ENCODE measurements at places on chromosomes 3 and 15.

DNA sequence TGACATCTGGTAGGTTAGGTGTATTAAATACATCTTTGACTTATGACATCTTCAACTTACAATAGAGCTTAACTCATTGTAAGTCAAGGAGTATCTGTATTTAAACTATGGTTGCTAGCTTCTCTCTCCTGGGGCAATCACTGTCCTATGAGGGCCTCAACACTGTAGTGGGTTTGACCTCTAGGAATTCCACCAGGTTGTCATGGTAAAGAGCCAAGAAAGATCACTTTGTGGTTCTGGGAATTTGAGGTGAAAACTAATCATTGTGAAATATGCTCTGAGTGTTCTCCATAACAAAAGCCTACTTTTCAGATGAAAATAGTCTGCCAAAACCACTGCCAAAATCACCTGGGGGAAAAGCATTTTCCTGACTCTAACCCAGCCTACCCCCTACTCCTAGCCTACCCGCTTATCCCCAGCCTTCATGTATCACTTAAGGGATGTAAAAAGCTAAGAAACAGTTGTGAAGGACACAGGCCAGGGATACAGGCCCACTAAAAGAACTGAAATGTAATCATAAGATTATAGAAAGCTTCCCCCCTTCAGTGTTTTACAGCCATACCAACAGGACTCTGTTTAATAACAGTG, 723.8 kb downstream of the MECOM start:
- H3K27me3 ChIP-seq = no peaks in the 10 kb centered on the region
- H3K4me3 ChIP-seq = no peak overlapping the region
- no peak for DNase-seq
- H3K4me1 ChIP-seq = no peaks in the 10 kb centered on the region
- H3K36me3 ChIP-seq = no peaks in the 10 kb centered on the region

DNA sequence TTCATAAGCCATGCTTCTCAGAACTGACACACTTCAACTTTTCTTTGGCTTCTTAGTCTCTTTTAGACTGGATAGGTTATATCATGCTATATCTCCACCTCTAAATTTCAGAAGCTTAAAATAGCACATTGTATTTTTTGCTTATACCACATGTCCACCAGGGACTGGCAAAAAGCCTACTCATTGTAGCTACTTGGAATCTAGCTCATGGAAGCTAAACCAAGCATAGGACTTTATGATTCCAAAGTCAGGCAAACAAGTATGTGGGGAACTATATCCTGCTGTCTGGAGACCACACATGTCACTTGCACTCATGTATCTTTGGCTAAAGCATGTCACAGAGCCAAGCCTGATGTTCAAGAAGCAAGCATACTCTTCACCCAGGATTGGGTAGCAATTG, 245.0 kb upstream of the RASGRP1 start:
- DNase-seq = no peak
- H3K36me3 ChIP-seq = no peaks in the 10 kb centered on the region
- no peaks in the 10 kb centered on the region for H3K4me1 ChIP-seq
- no peaks in the 10 kb centered on the region for H3K27me3 ChIP-seq
- H3K4me3 ChIP-seq = no peak overlapping the region
- no peak overlapping the region for H3K27ac ChIP-seq

- H3K4me3 ChIP-seq = no peak overlapping the region
- no peak for DNase-seq
- H3K4me1 ChIP-seq = no peaks in the 10 kb centered on the region
- H3K36me3 ChIP-seq = no peaks in the 10 kb centered on the region
These were observed 604.1 kb upstream of the MDFIC2 start for GRCh38 chr3:70916375-70917055.

DNA sequence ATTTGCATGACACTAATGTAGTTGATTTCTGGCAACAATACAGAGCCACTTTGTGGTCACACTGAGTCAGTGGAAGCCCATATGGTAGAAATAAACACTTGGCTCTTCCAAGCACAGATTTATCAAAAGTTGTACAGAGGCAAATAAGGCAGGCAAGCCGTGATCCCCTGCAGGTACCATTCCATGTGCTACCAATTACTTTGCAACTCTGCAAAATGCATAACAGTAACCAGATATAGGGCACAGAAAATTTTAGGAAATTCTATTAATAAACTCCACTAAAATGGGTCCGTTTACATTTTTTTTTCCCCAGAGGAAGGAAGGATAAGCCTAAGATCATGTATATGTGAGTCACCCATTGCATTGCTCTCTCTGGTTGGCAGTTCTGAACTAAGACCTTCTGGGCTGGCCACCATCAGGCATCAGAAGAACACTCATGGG, 103.1 kb upstream of the PTX3 start:
- H3K27ac ChIP-seq = no peak overlapping the region
- H3K36me3 ChIP-seq = no peaks in the 10 kb centered on the region
- DNase-seq = no peak
- no peak overlapping the region for H3K4me3 ChIP-seq

DNA sequence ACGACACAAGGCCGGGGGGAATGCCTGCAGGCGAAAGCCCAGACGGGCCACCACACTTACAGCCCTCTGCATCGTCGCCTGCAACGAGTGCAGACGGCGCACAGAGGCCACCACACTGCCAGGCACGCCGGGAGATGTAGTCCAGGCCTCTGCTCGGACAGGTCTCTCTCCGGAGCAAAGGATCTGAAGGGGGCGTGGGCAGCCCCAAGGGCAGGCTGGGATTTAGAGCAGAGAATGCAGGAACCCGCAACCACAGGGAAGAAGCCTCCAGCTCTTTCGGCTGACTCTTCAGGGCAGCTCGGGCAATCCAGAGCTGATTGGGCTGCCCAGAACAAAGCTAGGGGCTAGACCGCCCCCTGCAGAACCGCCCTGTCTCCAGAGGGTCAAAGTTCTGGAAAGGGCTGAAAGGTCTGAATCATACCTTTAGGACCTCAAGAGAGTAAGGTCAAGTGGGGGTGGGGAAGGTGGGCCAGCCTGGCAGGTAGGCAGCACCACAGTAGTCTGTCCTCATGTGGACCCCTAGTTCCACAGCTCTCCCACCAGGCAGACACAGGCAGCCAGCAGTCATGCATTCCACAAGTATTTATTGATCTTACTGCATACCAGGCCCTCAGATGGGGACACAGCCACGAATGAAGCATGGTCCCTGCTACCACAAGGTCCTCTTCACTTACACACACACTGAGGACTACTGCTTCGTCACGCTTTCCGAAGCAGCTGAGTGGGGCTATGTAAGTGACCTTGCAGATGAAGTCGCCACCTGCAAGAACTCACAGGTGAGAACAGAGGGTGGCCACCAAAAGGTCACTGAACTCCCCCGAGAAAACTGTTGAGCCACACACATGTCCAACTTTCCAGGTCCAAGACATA, at the start of gene AMT:
Gene AMT (minus strand): TSS at position 95 of the 870 bp plus-strand sequence. CDS start 23 bp downstream, at position 72.
- DNase-seq = no peak
- peaks cover 7% of the 10 kb centered on the region for H3K4me1 ChIP-seq
- H3K36me3 ChIP-seq = no peaks in the 10 kb centered on the region
- no peaks in the 10 kb centered on the region for H3K27me3 ChIP-seq
- no peak within 1 kb of the TSS for H3K4me3 ChIP-seq

DNA sequence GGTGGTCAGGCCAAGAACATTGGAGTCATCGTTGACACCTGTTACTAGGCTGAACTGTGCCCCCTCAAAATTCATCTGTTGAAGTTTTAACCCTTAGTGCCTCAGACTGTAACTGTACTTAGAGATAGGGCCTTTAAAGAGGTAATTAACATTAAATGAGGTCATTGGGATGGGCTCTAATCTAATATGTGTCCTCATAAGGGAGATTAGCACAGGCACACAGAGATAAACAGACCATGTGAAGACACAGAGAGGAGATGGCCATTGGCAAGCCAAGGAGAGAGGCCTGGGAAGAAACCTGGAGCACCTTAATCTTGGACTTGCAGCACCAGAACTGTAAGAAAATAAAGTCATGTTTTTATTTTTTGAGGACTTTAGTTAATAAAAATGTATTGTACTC, 59.6 kb downstream of the PLCL2 start:
- H3K27ac ChIP-seq = no peak overlapping the region
- no peak for DNase-seq

DNA sequence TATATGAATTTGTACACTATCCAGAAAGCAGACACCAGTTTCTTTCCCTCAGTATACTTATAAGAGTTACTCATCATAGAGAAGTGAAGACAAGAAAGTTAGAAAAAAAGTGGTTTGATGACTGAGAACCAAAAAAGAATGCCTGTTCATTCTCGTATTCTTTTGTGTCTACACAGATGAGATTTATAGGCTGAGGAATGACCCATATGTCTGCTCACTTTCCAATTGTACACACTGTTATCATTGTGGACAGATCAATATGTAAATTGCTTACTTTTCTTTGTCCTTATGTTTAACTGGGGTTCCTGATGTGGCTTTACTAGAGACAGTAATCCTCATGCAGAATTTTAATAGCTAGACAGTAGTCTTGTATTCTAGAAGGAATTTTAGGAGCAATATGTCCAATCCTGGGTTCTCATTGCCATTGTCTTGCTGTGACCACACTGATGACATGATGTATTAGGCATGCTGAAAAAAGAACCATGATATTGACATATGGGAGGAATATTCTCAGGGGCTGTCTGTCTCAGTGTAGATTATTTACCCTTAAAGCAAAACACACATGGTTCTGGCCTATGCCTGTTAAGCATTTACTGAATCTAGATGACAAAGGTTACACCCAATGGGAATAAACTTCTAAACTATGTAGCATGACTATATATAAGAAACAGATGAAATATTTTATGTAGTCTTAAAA, 669.7 kb downstream of the ROBO1 start:
- no peaks in the 10 kb centered on the region for H3K36me3 ChIP-seq
- H3K4me3 ChIP-seq = no peak overlapping the region
- DNase-seq = no peak

- no peak overlapping the region for H3K4me3 ChIP-seq
- H3K36me3 ChIP-seq = no peaks in the 10 kb centered on the region
- no peaks in the 10 kb centered on the region for H3K27me3 ChIP-seq
- peaks cover 7% of the 10 kb centered on the region for H3K4me1 ChIP-seq
- no peak for DNase-seq
- no peak overlapping the region for H3K27ac ChIP-seq
These were observed 91.1 kb upstream of the MITF start for GRCh38 chr3:69648126-69648525.

- DNase-seq = no peak
- no peaks in the 10 kb centered on the region for H3K27me3 ChIP-seq
- no peaks in the 10 kb centered on the region for H3K36me3 ChIP-seq
- no peaks in the 10 kb centered on the region for H3K4me1 ChIP-seq
- H3K27ac ChIP-seq = no peak overlapping the region
- H3K4me3 ChIP-seq = no peak overlapping the region
These were observed 11.5 kb downstream of the CRYGS start for GRCh38 chr3:186532598-186533072.

DNA sequence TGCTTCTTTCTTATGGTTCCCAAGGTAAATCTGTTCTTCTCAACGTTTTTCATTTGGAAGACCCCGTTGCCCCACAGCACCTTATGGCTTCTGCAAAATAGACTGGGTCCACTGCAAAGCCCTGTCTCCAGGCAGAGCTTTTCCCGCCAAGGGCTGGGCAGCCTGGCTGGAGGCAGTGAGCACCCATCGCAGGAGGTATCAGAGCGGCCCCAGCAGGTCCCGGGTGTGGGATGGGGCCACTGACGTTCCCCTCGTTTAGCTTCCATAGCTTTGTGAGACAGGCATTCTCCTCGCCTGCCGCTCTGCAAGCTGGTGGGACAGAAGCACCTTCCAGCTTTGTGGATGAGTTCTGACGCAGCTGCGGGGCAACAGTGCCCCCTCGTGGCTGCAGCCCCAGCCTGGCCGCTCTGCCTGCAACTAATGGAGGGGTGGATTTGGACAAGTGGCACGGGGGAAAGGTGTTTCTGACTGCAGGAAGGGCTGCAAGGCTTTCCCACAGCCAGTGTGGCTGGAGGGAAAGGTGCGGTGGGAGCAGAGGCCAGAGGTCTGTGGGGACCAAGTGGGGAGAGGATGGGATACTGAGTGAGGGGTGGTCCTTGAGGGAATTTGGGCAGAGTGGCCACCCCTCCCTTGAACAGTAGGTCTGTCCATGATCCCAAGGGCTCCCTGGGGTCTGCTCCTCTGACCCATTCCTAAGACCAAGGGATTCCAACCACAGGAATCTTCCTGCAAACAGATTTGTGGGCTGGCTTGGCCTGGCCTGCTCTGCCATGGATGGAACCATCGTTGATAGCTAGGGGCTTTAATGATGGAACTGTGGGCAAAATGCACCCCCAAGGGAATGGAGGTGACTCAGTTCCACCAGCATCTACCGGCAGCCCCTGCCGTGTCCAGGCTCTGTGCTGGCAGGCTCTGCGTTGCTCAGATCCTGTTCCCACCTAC, 99.4 kb downstream of the FBLN2 start:
- H3K4me3 ChIP-seq = no peak overlapping the region
- no peaks in the 10 kb centered on the region for H3K27me3 ChIP-seq
- H3K36me3 ChIP-seq = no peaks in the 10 kb centered on the region
- no peak for DNase-seq

- H3K4me3 ChIP-seq = no peak overlapping the region
- H3K36me3 ChIP-seq = no peaks in the 10 kb centered on the region
- H3K27me3 ChIP-seq = no peaks in the 10 kb centered on the region
- H3K4me1 ChIP-seq = no peaks in the 10 kb centered on the region
These were observed 13.6 kb downstream of the GLDN start for GRCh38 chr15:51355096-51355495.

GRCh38 chr15:70323111-70323851, 225.6 kb upstream of the TLE3 start:
- no peak overlapping the region for H3K4me3 ChIP-seq
- DNase-seq = no peak
- peak overlapping the region; percentile 62 for H3K27ac ChIP-seq
- H3K27me3 ChIP-seq = no peaks in the 10 kb centered on the region

DNA sequence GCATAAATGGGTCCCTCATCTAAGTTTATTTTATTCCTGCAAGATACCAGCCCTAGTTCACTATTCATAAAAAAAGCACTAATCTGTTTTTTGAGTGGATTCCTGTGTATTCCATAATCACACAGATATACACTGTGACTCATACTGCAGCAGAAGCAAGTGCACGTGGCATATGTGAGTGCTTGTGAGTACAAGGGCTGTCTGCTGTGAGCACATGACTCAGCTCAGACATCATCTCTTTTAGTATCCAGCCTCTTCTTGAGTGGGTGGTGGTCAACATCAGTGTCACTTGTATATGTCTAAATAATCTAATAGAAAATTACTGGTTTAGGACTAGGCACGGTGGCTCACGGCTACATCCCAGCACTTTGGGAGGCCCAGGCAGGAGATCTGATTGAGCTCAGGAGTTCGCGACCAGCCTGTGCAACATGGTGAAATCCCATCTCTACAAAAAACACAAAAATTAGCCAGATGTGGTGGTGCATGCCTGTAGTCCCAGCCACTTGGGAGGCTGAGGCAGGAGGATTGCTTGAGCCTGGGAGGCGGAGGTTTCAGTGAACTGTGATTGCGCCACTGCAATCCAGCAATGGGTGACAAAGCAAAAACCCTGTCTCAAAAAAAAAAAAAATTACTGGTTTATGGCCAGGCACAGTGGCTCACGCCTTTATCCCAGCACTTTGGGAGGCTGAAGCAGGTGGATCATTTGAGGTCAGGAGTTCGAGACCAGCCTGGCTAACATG, 49.8 kb downstream of the NIPA2 start:
- no peaks in the 10 kb centered on the region for H3K36me3 ChIP-seq
- no peak overlapping the region for H3K27ac ChIP-seq
- H3K4me3 ChIP-seq = no peak overlapping the region
- H3K4me1 ChIP-seq = no peaks in the 10 kb centered on the region

GRCh38 chr3:87145553-87145952, 81.6 kb upstream of the CHMP2B start:
- no peak overlapping the region for H3K4me3 ChIP-seq
- H3K4me1 ChIP-seq = no peaks in the 10 kb centered on the region
- no peak for DNase-seq
- H3K27ac ChIP-seq = no peak overlapping the region
- no peaks in the 10 kb centered on the region for H3K36me3 ChIP-seq

Data from vagina (tissue), 2 donors.